Head of caudate nucleus (tissue), 42 donors: ENCODE measurements at places on chromosomes 1 and 21.

- no peak for DNase-seq
Measured at GRCh38 chr1:8003438-8004112, 22.5 kb downstream of the ERRFI1 start.

- DNase-seq: no peak
Measured at GRCh38 chr1:219041818-219042217, 131.9 kb upstream of the LYPLAL1 start.

DNA sequence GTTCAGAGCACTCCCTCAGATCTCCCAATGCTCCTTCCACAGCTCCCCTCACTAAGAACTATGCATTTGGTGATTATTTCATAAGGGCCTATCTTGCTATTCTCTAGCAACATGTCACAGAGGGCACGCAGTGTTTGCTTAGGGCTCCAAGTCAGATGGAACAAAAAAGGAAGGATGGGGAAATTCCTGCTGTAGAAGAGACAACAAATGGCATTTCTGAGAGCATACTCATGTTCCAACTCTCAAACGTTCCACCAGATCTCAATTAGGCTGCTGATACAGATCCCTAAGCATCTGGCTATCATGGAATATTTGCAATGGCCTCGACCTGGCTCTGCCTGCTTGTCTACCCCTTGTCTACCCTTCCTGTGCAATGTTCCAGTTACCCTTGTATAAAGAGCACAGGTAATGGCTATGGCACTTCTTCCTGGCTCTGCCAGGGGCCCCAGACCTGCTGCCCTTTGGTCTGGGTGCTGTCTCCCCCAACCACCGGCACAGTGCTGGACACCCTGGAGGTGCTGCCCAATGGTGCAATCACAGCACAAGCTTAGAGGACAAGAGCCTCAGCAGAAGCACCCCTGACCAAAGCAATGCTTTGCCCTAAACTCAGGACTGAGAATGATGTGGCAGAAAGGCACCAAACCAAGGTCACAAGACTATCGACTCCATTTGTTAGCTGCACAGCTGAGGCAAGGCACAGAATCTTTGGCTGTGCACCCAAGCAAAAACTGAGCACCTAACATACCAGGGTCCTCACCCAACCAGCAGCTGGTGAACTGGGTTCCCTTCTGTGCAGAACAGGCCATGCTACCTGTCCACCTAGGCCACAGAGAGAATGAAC lies 3.6 kb downstream of the PARP1 start:
- DNase-seq: no peak

DNA sequence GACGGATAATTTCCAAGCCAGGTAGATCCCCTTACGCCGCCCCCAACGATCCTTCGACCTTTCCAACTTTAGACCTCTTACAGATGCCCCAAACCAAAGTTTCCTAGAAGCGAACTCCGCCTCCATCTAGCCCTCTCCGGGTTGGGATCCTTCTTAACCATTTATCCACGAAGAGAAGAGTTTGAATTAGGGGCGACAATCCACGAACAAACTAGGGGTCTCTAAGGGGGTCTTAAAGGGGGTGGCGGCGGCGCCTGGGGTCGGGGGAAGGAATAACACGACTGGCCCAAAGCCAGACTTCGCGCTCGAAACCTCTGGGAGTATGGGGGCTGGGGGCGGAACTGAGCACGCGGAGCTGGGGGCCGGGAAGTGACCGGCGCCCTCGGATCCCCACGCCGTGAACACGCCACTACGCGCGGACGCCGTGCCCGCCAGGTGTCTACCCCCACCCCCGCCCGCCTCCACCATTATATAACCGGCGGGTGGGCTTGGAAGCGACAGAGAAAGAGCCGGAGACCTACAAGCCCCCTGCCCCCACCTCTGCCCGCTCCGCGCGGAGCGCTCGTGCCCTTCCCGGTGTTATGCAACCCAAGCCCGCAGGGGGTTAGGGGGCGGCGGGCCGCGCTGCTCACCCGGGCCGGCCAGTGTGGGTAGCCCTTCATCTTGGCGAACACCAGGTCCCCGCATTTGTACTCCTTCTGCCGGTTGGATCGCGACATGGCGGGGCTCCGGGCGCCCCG lies 594 bp downstream of the HDGF start:
- peak; percentile 44 for DNase-seq

GRCh38 chr1:94528299-94528698 lies 13.3 kb downstream of the F3 start:
- DNase-seq: no peak

DNA sequence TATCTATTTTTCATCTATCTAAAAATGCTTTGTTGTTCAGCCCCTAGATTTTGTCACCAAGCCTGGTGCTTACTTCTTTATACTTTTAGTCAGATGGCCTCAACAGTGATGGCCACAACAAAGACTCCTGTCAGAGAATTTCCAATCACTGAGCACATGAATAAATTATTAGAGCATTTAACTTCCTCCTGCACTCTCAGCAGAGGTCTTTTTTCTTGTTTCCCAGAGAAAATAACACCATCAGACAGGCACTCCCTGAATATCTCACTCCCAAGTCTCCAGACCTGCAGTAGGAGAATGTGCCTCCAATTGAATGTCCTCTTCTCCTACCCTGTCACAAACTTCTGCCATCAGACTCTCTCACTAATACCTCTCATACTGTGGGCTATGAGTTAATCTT lies 616.0 kb upstream of the NR5A2 start:
- no peak for DNase-seq

- no peak for DNase-seq
Measured at GRCh38 chr1:182872881-182873280, 33.7 kb downstream of the DHX9 start.

GRCh38 chr1:181568736-181569135 lies 85.4 kb downstream of the CACNA1E start:
- DNase-seq: no peak

DNA sequence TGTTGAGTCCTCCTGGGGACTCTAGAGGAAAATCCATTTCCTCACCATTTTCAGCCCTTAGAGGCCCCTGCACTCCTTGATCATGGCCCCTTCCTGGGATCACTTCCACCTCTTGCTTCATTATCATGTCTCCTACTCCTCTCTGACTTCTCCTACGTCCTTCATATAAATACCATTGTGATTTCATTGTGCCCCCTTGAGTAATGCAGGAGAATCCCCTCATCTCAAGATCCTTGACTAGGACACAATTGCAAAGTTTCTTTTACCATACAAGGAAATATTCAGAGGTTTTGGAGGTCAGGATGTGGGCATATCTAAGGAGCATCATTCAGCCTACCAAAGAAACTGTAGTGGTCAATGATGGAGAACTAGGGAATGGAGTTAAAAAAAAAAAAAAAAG lies 8.8 kb upstream of the GBP6 start:
- no peak for DNase-seq

DNA sequence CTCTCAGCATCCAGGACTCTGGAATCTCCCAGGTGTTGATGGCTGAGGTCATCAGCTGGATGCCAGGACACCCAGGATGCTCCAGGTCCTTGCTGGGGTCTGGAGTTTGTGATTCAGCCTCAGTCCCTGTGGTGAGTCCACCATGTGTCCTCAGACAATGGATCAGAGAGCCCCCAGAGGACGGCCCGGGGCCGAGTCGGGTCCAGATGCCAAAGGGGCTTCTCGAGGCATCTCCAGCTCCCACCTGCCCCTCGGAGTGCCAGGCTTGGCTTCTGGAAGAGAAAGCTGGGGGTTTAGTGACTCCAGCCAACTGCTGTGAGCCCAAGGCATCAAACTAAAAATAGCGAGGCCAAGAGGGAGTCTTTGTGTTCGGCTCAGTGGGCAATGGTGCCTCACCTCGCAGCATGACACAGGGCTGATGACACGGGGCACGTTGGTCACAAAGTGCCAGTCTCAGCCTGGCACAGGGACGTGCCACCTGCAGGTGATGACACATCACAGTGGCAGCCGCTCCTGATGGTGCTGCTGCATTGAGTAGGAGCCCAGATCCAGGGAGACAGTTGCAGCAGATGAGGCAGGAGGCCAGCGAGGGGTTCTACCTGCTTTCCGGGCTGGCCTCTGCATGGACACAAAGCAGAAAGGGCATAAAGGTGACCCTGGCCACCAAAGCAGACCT lies 10.6 kb downstream of the PDE9A start:
- peak; percentile 57 for DNase-seq

DNA sequence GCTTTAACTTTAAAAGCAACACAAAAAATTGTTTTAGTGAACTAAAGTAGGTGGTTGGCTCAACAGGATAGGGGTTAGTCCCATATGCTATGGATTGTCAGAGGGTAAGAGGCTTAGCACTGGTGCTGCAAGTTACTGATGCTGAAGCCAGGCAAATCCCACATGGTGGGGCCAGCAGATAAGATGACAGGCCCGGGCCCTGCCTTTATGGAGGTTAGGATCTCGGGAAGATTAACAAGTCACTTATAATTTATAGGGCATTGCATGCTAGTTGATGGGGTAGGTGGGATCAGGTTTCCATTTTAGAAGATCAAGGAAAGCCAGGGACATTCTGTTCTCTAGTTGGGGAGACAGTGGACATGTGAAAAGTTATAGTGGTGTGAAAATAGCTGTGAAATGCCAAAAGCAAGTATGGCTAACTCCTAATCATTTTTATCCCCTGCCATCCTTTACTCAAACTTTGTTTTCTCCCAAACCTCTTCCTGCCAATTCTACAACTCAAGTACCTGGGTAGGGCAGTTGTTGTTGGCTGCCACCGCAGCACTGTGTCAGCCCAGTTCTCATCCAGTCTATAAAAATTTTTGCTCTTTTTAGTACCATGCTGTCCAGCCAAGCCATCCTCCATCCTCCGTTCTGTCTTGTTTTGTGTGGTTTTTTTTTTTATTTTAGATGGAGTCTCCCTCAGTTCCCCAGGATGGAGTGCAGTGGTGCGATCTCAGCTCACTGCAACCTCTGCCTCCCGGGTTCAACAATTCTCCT lies 10.3 kb downstream of the CHAF1B start:
- DNase-seq: no peak

DNA sequence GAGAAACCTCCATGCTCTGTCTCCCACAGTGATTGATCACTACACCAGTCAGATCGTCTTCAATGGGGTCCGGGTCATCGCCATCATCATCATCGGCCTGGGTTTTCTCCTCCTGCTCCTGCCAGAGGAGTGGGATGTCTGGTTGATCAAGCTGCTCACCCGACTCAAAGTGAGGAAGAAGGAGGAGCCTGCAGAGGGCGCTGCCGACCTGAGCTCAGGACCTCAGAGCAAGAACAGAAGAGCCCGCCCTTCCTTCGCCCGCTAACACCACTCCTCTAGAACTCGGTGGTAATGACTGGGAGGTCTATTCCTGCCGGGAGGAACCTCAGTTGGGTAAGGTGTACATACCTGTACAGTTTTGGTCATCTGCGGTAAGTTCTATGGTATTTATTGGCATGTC lies 50.3 kb upstream of the COA6 start:
- no peak for DNase-seq

- no peak for DNase-seq
Measured at GRCh38 chr1:85427331-85427730, 37.6 kb downstream of the DDAH1 start.

- no peak for DNase-seq
Measured at GRCh38 chr1:59948990-59949389, 22.4 kb upstream of the CYP2J2 start.

DNA sequence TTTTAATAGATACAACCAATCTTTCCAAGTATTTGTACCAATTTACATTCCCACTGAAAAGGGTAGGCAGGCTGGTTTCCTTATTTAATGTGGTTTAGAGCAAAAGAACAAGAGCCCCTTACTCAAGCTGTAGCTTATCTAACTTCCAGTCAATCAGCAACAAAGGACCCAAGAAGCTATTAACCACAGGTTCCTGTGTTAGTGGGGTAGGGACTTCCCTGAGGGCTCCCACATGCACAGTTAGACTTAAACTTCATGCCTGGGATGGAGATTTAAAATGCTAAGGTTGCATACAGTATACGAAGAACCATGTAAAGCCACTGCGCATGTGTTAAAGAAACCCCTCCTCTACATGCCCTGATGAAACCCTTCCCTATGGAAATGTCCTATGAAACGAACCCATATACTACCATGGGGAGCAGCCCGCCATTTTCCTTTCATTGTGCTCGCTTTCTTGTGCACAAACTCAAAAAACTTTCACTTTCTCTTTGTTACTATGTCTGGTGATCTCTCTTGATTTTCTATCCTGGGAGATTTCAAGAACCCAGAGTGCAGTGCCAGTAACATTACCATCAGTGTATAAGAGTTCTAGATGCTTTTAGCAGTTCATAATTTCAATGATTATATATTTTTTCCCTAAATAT lies 23.3 kb upstream of the ST6GALNAC5 start:
- no peak for DNase-seq

DNA sequence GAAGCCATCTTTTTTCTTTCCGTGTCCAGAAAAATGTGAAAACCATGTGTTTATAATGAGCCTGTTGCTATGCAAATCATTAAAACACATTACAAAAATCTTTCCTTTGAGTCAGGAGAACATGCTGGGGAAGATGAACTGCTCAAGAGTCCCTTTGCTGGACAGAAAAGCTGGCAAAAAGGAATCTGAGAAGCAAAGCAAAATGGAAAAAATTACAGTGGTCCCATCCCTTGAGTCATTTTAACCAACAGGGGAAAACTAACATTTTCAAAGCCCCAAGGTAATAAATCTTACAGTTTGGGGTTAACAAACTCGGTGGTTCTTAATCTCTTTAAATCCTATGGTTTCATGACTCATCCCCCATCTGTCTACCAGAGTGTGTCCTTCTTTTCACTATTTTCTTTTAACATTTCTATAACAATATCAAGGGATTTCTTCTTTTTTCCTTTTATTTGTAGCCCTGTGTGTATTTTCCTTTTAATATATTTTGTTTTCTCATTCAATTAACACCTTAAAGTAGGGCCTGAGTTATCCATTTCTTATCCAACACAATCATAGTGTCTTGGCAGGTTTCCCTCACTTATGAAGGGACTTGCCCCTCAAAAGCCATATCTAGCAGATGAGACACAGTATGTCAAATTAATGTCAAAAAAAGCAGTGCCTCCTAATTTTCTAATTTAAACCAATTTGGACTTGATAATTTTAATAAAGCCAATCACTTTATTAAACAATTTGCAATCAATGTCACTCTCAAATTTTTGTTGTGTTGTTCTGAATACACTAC lies 105.4 kb downstream of the PTPN14 start:
- no peak for DNase-seq

- no peak for DNase-seq
Measured at GRCh38 chr1:187949567-187949966, 1120.8 kb downstream of the PLA2G4A start.

- no peak for DNase-seq
Measured at GRCh38 chr1:14794136-14794768, 195.8 kb downstream of the KAZN start.

DNA sequence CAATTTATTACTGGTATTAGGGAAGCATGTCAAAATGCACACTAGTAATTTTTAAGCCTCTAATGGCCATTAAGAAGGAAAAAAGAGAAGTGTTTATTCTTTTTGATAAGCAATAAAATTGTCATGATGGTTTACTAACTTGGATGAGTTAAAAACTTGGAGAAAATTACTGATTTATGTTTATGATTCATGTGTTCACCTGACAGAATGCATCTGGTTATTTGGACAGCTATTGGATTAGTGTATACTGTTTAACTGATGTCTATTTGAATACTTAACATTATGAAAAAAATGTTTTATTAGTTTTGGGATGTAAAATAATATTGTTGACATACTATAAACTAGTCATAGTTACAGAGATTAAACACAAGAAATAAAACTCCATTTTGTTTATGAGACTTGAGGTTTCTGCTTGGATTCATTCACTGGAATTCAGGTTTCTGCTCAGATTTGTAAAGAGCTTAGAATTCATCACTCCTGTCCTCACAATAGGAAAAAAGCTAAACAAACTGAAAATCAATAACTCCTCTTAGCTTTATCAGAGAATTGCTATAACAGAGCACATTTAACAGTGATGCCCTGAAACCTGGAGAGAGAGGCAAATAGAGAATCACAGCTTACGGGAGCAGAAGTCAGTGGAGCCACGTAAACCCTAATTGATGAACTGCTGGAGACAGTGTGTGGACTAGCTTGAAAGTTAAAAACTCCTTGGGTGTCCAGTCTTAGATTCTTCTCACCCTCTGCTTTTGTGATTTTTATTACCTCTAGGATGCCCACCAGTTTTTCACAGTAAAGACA lies 56.7 kb downstream of the RALGPS2 start:
- DNase-seq: no peak
